ENCODE measurements at places on chromosomes 5 and 9.

- DNase-seq = no peak
Observed at GRCh38 chr5:167903659-167904058, 387.8 kb upstream of the WWC1 start.

- peak; percentile 45 for DNase-seq
Observed at GRCh38 chr5:159310511-159310910, 19.8 kb downstream of the IL12B start.

DNA sequence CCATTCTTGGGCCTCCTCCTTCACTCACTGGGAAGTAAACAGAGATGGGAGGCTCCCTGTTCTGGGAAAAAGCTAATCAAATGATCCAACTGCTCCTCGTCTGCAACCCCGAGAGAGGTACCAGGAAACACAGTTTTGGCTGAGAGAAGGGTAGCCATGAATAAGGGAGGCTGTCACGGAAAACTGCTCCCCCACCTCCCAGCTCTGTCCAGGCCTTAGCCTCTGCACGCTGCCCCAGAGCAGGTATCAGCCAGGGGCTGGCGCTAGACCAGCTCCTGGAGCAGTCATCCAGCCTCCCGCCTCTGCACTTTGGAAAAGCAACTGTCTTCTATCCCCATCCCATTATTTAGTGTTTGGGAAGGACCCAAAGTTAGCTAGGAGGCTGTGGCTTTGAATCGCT is 266.1 kb downstream of the NDUFS4 start:
- no peak for DNase-seq

DNA sequence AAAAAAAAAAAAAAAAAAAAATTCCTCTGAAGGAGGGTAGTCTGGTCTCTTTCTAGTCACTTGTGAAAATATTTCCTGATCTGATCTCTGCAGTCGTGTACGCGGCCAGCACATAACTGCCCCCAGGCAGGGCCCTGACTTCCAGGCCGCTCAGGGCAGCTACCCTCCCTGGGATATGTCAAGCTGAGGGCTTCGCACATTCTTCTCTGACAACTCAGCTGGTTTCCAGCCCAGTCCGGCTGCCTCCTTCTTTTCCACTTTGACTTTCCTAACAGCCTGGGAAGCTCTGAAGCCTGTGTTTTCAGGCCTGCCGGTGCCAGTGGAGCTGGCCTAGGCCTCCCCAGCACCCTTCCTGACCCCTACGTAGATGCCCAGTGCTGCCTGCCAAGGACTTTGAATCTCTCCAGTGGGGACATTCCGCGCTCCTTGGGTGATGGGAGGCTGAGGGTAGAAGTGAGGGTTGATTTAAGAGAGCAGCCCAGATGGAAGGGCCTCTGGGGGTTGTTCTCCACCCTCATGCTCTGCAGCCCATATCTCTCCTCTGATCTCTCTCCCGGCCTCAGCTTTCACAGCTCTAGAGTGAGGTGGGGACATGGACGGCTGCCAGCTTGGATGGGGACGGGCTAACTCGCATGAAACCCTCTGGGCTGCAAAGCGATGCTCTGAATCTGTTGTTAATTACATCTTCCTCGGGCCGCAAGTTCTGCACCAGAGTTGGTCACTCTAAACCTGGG is 20.7 kb downstream of the COL5A1 start:
- peak; percentile 98 for DNase-seq

DNA sequence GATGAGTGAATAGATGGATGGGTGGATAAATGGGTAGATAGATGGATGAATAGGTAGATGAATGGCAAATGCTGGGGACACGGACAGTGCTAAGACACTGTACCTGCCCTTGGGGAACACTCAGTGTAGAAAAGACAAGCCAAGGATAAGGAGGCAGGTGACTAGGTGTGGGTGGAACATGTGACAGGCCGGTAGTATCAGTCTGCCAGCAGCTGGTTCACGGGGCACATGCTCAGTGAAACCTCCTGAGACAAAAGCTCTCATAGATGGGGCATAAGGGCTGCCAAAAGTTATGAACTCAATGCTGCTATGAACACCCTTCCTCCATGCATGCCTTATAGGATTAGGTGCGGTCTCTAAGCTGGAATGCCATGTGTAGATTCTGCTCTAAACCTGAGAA is 71.0 kb downstream of the C5orf15 start:
- no peak for DNase-seq

- no peak for DNase-seq
Observed at GRCh38 chr5:86232246-86232645, 385.5 kb upstream of the COX7C start.
